ENCODE measurements at places on chromosomes 16 and 17.
A peak's percentile ranks its signal among the peaks of the same experiment; 100 is the strongest.

- no peak for DNase-seq
Measured at GRCh38 chr17:82802075-82802780, 37.6 kb downstream of the ZNF750 start.

GRCh38 chr16:88904676-88905365, 38.4 kb upstream of the PABPN1L start:
- DNase-seq, result no peak

GRCh38 chr16:85029408-85029784, 1.8 kb downstream of the KIAA0513 start:
- no peak for DNase-seq

DNA sequence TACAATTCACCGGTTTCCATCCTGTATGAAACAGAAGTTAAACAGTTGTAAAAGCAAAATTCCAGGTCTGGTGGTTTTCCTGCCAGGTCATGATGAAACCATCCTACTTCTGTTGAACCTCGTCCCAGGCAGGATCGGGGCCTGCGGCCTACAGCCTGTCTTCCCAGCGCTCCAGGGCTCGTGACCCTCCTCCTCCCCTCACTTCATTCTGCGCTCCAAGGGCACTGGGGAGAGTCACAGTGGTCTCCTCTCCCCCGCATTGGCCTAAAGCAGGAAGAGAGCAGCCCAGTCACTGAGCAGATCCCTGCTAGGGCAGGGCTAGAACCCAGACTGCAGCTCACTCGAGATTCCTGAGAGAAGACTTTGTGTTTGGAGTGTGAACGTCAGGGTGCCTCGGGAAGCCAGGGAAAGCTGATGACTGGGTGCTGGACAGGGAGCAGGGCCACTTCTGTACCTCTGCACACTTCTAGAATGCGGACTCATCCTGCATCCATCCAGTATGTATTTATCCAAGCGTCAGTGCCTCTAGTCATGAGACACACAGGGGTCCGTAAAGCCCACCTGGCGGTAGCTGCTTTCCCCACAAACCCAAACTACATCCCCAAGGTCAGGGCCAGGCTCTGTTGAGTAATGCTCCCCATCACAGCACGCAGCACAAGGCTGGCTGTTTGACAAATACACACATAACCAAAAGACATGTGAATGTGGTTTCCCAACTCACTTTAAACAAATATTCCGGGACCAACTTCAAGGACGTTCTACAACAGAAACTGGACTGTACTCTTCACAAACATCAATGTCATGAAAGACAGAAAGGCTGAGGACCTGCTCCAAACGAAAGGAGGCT, 1.7 kb upstream of the ITGAE start:
- DNase-seq, result peak; percentile 52

GRCh38 chr17:1077581-1077985, 80.7 kb downstream of the TIMM22 start:
- no peak for DNase-seq

DNA sequence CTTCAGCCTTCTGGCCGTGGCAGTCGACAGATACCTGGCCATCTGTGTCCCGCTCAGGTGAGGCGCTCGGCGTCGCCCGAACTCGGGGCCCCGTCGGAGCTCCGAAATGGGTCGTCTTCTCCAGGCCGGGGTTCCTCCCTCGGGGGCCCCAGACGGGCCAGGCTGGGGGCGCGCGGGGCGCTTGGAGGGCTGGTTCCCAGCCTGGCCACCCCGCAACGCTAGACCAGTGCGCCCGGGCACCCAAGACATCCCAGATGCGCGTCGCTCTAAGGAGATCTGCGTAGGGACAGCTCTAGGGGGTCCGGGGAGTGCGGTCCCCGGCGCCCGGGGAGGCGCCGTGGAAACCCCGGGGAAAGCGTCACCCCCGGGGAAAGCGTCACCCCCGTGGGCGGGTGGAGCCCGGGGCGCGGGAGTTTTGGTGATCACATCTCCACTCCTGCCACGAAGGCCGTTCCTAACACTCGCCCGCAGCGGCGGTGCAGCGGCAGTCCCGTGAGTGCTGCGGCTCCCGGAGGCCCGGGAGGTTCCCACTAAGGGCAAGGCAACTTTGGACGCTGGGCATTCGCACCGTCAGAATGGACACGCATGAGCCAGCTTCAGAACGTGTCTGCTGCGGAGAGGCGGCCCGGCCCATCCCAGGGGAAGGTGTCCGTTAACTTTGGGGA, 729 bp downstream of the ADORA2B start:
- DNase-seq, result no peak

DNA sequence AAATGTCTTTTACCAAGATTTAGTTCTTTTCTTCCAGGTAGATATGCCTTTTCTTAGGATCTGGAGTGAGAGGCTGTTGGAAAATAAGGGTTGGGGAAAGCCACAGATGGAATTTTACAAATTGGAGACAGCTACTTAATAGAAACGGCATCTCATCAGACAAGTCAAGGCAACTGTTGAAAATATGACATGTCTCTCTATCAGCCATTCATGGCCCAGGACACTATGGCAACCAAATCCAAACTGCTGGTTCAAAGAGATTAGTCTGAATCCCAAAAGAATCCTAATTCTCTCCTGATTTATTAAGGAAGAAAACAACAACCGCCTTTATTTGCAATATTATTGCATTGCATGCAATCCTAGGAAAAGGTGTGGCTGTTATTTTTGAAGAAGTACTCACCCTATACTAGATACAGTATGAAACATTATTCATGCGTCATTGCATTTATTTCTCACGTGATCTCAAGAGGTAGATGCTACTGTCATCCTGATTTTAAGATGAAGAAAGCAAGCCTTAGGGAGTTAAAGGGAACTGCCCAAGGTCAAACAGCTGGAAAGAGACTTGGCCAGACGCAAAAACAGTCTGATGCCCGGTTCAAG, 12.6 kb upstream of the CEP20 start:
- DNase-seq, result no peak

- no peak for DNase-seq
Measured at GRCh38 chr16:84056933-84057332, 14.3 kb upstream of the SLC38A8 start.

GRCh38 chr16:82758904-82759303, 132.1 kb downstream of the CDH13 start:
- no peak for DNase-seq

DNA sequence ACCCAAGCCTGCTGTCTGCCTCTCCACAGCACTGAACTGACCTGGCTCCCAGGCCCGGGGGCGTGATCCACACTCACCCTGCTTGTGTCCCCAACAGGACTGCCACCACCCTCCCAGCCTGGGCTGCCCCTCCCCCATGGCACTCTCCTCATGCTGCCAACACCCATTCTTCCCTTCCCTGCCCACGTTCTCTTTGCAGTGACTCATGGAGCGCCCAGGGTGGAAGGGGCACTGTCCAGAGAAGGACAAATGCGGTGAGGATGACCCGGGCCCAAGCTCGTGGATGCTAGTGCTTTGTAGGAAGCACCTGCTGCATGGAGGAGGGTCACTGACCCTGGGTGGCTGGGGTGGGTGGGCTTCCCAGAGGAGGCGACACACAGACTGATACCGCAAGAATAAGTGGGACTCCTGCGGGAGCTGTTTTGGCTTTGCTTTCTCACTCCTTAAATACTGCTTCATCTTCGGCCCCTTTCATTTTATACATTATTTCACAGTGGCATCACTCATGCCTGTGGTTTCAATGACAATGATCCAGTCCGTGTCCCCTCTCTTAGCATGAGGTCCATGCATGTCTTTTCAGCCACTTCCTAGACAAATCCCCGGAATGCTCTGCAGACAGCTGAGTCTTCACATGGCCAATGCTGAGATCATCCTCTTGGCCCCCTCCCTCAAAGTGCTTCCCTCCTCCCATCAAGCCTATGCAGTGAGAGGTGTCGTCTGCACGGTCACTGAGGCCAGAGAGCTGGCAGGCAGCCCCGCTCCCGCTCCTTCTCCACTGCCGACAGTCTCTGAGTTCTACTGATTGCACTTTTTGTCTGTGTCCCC, 17.6 kb downstream of the CDK5R1 start:
- no peak for DNase-seq

GRCh38 chr17:15654886-15655561, 29.1 kb downstream of the TRIM16 start:
- no peak for DNase-seq

- no peak for DNase-seq
Measured at GRCh38 chr17:5248821-5249479, 14.3 kb upstream of the SCIMP start.

DNA sequence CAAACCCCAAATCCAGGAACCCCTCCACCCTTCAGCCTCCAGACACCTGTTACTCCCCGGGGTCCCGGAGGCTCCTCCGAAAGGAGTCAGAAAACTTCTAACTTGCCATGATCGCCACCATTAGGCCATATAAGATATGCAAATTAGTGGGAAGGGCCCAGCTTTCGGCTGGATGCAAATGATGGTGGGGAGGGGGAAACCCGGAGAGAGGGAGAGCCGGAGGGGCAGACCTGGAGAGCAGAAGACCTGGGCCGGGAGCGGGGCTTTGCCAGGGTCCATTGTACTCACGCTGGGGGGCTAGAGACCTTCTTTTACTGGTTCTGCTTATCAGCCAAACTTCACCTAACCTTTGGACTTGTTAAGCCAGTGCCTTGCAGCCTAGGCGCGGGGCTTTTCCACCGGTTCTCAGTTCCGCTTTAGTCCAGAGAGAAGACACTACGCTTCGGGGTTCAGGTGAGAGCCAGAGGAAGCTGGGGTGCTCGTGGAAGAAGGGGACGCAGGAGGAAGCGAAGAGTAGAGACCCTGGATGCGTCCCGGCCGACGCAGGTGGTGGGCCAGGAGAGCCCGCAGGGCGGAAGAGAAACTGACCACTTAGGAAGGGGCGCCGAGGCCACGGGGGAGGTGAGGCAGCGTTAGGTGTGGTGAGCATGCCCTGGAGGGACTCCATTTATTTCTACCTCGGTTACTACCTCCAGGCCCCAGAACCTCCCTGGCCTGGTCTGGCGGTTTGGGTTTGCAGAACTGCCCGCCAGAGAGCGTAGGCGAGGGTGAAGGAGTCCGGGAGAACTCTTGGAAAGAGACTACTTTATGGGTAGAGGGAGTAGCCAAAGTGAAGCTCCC, at the start of gene HNF1B:
TSS of gene HNF1B (minus strand) at position 99 of the 840 bp plus-strand sequence. CDS start 175 bp downstream, outside the sequence.
- no peak for DNase-seq

DNA sequence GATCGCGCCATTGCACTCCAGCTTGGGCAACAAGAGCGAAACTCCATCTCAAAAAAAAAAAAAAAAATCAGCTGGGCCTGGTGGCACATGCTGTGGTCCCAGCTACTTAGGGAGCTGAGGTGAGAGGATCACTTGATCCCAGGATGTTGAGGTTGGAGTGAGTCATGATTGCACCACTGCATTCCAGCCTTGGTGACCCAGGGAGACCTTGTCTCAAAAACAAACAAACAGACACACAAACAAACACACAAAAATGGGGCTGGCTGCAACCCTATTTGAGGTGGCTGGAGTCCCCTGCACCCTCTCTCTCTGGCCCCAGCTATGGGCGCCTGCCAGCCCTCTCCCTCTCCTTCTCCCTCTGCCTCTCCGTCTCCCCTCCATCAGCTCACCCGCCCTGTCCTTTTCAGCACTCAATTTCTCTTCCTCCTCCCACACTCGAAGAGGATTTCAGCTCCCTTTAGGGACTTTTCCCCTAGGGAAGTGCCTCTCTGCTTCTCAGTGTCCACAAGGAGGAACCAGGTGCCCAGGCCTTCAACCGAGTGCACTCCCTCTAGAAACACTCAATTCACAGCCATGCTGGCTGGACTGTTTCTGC, 17.5 kb upstream of the TFAP4 start:
- DNase-seq, result no peak

- DNase-seq, result no peak
Measured at GRCh38 chr16:68935008-68935407, 91.7 kb downstream of the TANGO6 start.

- DNase-seq, result no peak
Measured at GRCh38 chr16:15539197-15539596, 103.8 kb downstream of the MARF1 start.

- no peak for DNase-seq
Measured at GRCh38 chr17:29566473-29567303, at the start of gene ABHD15. Gene ABHD15 (minus strand): TSS chr17:29567037. CDS start chr17:29566966, 71 bp downstream.

- DNase-seq, result no peak
Measured at GRCh38 chr16:14284371-14284770, 213.3 kb downstream of the MRTFB start.

- DNase-seq, result no peak
Measured at GRCh38 chr16:25411396-25412081, 153.9 kb upstream of the ZKSCAN2 start.

DNA sequence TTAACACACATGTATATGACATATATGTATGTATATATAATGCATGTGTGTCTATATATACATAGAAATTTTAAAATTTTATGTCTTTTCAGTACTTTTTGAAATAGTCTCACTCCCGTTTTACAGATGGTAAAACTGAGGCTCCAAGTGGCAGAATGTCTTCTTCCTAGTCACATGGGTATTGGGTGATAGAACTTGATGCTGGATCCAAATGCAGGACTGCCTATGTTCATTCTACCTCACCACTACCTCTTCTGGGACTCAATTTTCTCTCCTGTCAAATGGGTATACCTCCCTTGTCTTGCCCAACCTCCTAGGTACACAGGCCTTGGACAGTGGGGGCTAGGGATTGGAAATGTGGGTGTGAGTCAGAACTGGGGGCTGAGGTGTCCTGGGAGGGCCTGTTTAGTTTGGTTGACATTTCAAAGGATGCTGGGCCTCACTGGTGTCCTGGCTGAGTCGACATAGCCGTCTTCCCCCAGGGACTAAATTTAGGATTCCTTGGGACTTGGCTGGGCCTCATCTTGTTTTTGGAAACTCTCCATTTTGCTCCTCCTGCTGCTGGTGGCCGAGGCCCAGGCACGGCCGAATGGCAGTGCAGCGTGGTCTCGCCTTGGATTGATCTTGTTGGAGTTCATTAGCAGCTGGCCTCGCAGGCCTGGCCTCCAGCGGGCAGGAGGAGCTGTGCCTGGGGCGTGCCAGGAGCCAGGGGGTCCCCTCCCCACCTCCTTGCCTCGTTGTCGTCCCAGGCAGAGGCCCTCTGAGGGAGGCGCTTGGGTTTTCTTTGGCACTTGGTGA, 25.9 kb downstream of the NKD1 start:
- no peak for DNase-seq

GRCh38 chr16:10938321-10938720, 3.9 kb downstream of the DEXI start:
- no peak for DNase-seq

GRCh38 chr17:4947411-4948165, 742 bp downstream of the PFN1 start:
- no peak for DNase-seq

- no peak for DNase-seq
Measured at GRCh38 chr16:10003486-10003885, 178.7 kb downstream of the GRIN2A start.

DNA sequence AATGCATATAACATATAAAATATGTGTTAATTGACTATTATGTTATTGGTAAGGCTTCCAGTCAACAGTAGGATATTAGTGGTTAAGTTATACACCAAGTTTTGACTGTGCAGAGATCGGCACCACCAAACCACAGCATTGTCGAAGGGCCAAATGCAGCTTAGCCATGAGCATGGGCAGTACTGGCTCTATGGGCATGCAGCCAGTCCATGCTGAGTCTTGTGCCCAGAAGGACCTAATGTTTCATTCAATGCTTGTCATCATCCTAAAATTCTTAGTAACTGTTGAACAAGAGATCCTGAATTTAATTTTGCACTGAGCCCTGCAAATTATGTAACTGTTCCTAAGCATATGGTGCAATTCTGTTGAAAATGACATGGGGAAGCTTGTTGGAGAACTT, 233.4 kb upstream of the HS3ST3A1 start:
- no peak for DNase-seq

- no peak for DNase-seq
Measured at GRCh38 chr16:82187829-82188228, 17.8 kb upstream of the MPHOSPH6 start.

- DNase-seq, result no peak
Measured at GRCh38 chr16:4042581-4042980, 73.7 kb downstream of the ADCY9 start.

- DNase-seq, result no peak
Measured at GRCh38 chr17:27239046-27239445, 54.9 kb upstream of the WSB1 start.

GRCh38 chr17:44906010-44906646, 6.9 kb upstream of the EFTUD2 start:
- peak; percentile 81 for DNase-seq

Measured in skeletal muscle cell (primary cell).